ENCODE measurements at places on chromosomes 3 and 15.

DNA sequence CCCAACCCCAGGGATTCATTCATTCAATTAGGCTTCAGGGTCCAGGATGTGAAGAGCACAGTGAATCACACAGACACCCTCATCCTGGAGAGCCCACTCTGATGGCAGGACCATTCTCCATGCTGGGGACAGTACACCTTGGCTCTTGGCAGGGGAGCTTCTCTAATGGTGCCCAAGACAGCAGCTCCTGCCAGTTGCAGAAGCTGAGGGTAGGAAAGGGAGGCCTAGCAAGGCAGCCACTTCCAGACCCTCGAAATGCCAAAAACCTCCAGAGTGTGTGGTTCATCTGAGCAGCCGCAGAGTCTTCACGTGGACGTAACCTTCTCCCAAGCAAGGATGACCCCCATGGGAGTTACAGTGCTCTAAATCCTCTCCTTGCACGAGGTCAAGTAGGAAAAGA is 186.2 kb downstream of the XXYLT1 start:
- no peak for DNase-seq

DNA sequence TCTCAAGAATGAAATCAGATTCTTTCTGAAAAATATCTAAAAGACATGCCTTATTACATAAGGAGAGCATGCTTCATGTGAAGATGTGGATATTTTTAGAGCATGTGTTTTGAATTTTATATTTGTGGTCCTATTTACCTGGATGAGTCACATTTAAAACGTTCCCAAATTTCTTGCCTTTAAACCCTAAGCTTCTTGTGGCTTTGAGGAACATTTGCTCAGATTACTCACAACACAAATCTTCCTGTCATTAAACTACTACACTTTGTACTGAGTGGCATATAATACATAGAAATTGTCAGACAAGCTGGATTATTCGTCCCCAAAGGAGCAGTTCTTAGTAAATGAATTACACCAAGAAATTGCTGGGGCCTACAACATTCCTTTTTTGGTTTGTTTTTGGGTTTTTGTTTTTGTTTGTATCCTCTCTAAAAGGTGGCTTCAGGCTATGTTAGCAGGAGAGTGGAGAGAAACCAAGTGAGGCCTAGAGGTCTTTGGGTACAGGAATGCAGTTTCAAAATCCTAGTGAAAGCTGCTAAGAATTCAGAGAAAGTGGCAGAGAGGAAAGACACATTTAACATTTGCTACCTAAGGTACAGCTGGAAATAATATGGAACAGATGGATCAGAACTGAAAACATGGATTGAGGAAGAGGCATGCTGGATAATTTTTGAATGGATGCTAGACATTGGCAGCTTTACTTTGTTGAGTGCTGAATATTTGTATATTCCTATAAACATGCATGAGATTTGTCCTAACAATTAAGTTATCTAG is 128.1 kb downstream of the RPL22L1 start:
- no peak for DNase-seq

- no peak for DNase-seq
Measured at GRCh38 chr3:78757731-78758130, 1010.1 kb downstream of the ROBO1 start.

DNA sequence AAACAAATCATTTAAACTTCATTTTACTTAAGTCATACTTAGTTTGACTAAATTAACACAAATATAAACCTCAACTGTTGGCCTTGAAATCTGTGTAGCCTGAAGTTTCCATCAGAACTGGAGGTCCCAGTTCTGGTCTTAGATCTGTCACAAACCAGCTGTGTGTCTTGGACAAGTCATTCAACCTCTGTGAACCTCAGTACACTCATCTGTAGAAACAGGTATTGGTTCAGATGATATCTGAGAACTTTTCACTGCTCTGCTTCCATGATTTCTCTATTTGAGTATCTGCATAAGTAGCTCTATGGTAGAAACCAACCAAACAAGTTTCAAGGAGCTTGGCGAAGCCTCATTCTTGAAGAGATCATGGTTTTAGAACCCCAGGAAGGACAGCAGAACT is 60.4 kb upstream of the SLC2A2 start:
- DNase-seq, result no peak

All from CD4-positive, alpha-beta T cell treated with Interleukin-2 at 100 ng/mL for 4 hours (primary cell).